ENCODE measurements at places on chromosomes 12 and 14. TPM values are rescaled to one million over a fixed set of nuclear protein-coding genes. Genes with fewer than 3 reads are reported as not detected.
A peak's percentile ranks its signal among the peaks of the same experiment; 100 is the strongest.

Gene PMCH
- total RNA-seq: not detected

DNA sequence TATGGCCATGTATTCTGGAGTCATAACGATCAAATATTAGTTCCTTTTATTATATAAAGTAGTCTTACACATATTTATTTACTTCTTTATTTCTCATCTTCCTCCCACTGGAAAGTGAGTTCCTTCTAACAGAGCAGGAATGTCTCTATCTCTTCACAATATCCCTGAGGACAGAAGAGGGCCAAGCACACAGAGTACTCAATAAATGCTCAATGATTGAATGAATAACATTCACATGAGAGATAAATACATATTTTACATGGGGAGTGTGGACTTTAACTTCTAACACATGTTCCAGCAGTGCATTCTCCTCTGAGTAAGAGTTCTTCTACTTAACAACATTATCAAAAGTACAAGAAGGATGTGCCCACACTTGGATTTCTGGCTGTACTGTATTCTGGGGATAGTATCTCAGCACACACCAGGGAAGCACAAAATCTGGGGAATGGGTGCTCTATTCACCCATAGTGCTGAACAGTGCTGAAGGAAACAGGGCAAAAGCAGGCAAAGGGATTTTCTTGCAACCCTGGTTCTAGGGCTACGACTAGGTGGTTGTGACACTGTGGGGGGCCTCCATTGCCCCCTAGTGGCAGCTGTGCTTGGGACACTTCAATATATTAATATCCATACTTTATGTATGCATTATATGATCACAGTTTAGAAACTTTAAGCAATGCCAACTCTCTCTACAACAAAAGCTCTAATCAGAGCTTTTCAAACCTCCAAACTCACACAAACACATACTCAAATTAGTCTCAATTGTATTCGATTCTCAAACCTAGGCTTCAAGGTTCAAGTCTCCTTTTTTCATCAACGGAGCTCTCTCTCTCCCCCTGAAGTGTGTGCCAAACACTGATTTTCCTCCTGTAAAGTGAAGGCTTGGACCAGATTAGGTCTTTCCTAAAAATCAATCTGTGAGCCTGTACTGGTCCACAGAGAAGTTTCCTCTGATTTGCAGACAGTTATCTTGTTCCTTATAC is 115.5 kb downstream of the SLC2A13 start:
- H3K4me1 ChIP-seq: no peaks in the 10 kb centered on the region
- H3K4me3 ChIP-seq: no peak overlapping the region
- H3K36me3 ChIP-seq: no peaks in the 10 kb centered on the region
- H3K27me3 ChIP-seq: no peaks in the 10 kb centered on the region
- H3K27ac ChIP-seq: no peak overlapping the region
- DNase-seq: peak; percentile 12

DNA sequence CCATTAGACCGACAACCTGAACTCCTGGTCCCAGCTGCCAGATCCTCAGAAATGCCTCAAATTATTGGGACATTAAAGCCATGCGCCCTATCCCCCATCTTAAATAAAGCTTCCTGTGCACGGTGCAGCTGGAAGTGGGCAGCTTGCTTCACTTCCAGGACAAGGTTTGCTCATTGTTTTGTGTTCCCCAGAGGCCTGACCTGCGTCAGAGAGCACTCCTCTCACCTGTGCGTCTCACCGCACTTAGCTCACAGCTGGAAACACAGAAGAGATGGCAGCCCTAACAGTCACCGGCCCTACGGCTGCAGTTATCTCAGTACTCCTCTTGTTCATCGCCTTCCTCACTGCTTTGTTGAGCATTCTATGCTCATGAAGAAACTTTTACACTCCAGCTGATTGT is 135.5 kb downstream of the ANO2 start:
- H3K27ac ChIP-seq: no peak overlapping the region

Gene NOXRED1
- total RNA-seq: not detected

Gene AREL1
- 45.6 TPM for total RNA-seq

Gene CDKN3
- total RNA-seq: 8.2 TPM

DNA sequence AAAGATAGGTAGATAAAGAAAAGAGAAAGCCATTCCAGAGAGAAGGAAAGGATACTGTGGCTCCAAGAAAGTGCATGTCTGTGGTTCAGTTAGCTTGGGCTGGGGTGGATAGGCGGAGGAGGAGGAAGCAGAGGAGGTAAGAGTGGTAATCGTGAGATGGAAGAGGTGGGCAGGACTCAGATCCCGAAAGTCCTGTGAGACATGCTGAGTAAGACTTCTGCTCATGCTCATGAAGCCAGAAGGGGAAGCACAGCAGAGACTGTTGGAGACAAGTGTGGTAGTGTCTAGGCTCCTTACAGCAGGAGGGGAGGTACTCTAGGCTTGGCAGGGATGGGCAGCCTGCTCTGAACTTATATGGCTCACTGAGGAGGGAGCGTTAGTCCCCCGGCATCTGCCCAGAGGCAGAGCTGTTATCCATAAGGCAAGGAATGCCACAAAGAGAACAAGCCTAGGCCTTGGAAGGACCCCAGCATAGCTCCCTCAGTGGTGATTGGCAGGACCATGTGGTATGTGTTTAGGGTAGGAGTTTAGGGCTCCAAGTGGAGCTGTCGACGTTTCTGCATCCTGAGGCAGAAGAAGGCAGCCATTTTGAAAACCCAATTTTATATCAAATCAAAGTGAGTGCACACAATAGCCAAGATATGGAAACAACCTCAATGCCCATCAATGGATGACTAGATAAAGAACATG is 135.3 kb downstream of the SMOC1 start:
- DNase-seq: no peak
- H3K36me3 ChIP-seq: no peaks in the 10 kb centered on the region
- H3K27ac ChIP-seq: no peak overlapping the region
- H3K4me1 ChIP-seq: peaks cover 3% of the 10 kb centered on the region
- H3K27me3 ChIP-seq: no peaks in the 10 kb centered on the region

Gene KRT2
- total RNA-seq: not detected

- H3K27me3 ChIP-seq: no peaks in the 10 kb centered on the region
- H3K36me3 ChIP-seq: no peaks in the 10 kb centered on the region
- DNase-seq: no peak
- H3K27ac ChIP-seq: no peak overlapping the region
- no peak overlapping the region for H3K4me3 ChIP-seq
- no peaks in the 10 kb centered on the region for H3K4me1 ChIP-seq
These were observed 29.8 kb upstream of the LTBP2 start for GRCh38 chr14:74641601-74642391.

- peaks cover 18% of the 10 kb centered on the region for H3K4me1 ChIP-seq
- H3K27ac ChIP-seq: no peak overlapping the region
- no peak for DNase-seq
- H3K36me3 ChIP-seq: no peaks in the 10 kb centered on the region
- no peak overlapping the region for H3K4me3 ChIP-seq
These were observed 10.0 kb upstream of the GPR68 start for GRCh38 chr14:91254461-91254860.

All from thyroid gland (tissue), 4 donors.